Stimulated activated CD4-positive, alpha-beta T cell treated with anti-CD3 and anti-CD28 coated beads, Interleukin-12 subunit alpha, Interleukin-12 subunit beta, amount 100 ng/mL, for 48 hours (primary cell): ENCODE measurements at places on chromosomes 2 and 18.

DNA sequence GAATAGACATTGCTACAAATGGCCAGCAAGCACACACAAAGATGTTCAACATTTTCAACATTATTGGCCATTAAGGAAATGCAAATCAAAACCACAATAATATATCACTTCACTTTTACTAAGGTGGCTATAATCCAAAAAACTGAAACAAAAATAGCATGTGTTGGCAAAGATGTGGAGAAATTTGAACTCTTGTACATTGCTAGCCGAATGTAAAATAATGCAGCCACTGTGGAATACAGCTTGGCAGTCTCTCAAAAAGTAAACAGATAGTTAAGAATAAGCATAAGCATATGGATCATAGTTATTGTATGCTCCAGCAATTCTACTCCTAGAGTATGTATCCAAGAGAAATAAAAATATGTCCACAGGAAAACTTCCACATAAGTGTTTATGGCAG, 192.5 kb downstream of the EN1 start:
- no peak for DNase-seq

GRCh38 chr18:56639104-56639381, 651 bp upstream of the TXNL1 start:
- DNase-seq = no peak

- no peak for DNase-seq
Measured at GRCh38 chr2:5980450-5981190, 288.4 kb downstream of the SOX11 start.

DNA sequence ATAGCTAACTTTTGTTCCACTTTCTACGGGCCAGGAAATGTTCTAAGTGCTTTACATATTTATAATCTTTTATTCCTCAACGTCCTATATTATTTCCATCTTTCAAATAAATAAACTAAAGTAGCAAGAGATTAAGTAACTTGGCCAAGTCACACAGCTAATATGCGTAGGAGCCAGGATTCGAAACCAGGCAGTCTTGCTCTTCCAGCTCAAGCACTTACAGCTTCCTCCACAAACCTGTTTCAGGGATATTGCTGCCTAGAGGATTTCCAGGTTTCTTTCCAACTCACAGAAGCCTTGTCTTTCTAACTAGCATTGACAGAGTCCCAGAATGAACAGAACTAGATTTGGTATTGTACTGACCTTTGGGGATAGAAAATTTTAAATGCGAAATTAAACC, 102.5 kb downstream of the FIGN start:
- DNase-seq = no peak

DNA sequence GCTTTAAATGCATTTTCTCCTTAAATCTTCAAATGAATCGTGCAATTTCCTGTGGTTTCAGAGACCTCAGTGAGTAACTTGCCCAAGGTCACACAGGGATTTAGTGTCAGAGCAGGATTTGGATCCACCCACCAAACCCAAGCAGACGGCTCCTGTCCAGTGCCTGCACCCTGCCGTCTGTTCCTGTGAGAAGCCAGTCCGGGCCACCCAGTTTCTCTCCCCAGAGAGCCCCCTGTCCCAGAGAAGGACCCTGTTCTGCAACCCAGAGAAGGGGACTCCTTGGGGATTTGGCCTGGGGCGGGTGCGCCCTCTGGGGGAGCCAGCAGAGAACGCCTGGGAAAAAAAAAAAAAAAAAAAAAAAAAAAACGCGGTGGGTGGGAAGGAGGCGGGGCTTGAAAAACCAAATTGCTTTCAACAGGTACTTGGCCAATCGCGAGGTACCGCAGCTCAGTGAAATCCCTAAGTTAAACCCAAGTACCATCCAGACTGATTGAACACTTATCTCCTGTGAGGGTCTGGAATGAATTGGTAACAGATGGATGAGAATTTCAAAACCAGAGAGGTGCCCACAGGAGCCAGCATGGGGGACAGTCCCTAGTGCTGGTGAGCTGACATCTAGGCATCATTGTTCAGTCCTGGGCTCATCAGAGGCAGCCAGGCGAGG, 30.9 kb upstream of the REEP1 start:
- peak; percentile 5 for DNase-seq

GRCh38 chr18:8726963-8727705, 21.8 kb downstream of the MTCL1 start:
- DNase-seq = no peak

DNA sequence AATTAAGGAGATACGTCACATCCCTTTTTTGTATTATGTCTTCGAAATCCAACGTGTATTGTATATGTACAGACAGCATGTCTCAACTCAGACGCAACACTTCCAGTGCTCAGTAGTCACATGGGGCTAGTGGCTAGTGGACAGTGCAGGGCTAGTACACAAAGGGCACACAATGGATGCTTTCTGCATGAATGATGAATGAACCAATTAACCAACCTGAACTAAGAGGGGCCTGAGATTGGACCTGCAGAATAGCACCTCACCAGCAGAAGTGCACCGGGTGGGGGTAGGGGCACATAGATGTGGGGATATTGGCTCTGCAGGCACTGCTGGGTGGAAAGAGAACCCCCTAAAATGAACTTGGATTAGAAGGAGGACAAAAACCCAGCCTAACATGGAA, 20.7 kb downstream of the ST8SIA5 start:
- no peak for DNase-seq

- no peak for DNase-seq
Measured at GRCh38 chr2:45008296-45009129, 739 bp downstream of the SIX2 start.

- no peak for DNase-seq
Measured at GRCh38 chr2:128801576-128801975, 482.9 kb upstream of the HS6ST1 start.

DNA sequence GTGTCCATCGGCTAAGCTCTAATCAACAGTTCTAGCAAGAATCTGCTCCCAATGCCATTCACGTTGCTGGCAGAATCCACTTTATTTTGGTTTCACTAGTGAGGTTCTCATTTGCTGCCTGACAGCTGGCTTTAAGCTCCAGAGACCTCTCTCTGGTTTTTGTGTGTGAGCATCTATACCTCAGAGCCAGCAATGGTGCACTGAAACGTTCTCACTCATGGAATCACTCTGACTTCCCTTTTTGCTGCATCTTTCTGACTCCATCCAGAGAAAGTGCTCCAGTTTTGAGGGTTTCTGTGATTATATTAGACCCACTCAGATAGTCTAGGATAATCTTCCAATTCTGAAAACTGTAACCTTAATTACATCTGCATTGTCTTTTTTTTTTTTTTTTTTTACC, 596.6 kb downstream of the RNF144A start:
- no peak for DNase-seq

DNA sequence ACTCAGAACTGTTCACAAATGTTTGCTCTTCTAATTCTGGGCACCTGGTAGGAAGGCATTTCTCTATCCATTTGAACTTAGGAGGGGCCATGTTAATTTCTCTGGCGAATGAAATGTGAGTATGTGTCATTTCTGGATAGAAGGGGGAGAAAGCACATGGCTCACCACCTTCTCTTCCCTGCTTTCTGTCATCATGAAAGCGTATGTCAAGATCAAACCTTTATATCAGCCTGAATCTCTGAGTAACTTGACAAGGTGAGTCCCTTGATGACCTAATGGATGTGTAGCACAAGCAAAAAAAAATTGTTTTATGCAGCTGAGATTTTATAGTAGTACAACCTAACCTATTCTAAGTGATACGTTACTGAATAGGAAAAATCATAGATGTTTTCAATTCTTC, 12.1 kb upstream of the LCT start:
- no peak for DNase-seq

DNA sequence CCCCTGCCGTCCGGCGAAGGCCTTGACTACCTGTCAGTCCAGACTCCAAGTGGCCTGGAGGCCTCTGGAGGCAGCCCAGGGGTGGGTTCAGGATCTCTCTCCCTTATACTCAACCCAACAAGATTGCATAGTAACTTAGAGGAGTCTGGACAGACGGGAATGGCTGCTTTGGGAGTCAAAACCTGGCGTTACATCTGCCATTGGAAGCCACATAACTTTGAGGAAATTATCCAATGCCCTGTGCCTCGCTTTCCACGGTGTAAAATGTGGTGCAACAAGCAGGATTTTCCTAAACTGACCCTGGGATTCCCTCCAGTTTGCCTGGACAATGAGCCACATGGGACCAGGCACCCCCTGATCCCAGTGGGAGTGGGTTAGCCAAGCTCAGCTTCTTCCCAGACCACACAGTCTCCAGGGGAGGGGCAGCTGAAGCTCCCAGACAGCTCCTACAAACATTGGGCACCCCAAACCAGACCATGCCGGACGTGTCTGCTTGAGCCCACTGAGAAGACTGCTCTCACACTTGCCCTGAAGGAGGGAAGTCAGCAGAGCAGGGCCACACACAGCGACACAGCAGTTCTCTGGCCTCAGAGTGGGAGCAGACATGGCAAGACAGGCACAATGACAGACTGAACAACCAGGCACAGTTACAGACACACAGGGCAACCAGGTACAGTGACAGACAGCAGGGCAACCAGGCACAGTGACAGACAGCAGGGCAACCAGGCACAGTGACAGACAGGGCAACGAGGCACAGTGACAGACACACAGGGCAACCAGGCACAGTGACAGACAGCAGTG, 65.6 kb upstream of the RAB6C start:
- no peak for DNase-seq

GRCh38 chr18:37476182-37476581, 89.4 kb downstream of the CELF4 start:
- peak; percentile 3 for DNase-seq

GRCh38 chr18:26697186-26697884, 149.0 kb upstream of the KCTD1 start:
- no peak for DNase-seq

DNA sequence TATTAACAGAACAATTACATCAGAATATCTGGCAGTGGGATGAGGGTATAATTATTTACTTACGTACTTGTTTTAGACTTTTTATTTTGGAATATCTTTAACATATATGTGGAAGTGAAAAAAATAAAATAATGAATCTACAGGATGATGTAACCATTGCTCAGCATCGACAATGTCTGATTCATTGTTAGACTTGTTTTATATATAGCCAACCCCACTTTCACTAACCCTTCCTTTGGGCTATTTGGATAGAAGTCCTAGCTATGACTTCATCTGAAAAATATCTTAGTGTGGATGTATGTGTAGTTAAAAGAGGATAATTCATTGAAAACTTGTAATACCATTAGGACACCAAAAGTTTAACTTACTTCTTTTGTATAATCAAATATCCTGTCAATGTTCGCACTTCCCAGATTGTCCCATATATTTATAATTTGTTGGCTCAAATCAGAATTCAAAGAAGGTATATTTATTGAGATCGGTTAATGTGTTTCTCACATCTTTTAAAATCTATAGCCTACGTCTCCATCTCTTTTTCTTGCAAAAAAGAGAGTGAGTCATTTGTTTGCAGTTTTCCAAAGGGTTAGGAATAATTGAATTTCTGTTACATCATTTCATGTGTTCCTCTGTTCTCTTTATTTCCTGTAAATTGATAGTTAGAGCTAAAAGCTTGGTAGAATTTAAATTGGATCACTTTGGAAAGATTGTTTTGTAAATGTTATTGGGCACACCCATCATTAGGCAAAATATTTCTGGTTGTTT, 506.1 kb upstream of the FAM98A start:
- no peak for DNase-seq

GRCh38 chr2:173749315-173749714, 215.9 kb downstream of the SP3 start:
- DNase-seq = no peak

DNA sequence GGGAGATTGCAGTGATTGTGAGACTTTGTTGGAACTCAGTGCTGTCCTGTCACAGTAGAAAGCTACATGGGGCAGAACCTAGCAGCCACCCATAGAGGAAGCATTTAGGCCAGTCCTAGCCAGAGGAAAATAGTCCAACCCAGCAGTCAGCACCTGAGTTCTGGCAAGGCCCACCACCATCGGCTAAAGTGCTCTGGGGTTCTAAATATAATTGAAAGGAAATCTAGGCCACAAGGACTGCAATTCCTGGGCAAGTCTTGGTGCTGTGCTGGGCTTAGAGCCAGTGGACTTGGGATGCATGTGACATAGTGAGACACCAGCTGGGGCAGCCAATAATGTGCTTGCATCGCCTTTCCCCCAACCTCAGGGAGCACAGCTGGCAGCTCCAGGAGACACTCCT, 28.9 kb upstream of the ACTR2 start:
- DNase-seq = no peak

DNA sequence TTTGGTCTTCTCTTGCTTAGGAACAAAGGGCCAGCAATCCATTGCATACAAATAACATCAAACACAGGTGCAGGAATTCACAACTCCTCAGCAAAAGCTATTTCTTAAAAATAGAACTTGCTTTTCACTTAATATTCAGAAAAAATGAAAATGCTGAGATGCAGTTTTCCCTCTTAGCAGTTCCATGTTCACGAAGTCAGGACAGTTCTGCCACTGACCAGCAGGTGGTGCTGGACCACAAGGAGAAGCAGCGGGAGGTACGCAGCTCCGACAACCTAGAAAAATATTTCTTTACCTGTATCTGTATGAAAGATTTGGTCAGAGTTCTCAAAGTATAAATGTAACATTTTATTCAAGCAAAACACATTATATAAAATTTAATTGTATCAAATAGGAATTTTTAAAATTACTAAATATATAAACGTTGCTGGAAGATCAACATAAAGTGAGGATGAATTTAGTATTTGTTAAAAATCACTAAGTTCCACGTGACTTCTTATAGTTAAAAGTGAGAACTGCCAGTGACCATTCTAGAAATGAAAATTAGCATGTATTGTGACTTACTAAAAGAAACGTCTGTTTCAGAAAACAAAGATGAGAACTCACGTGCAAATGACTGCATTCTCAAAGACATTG, 48.8 kb downstream of the ADNP2 start:
- peak; percentile 68 for DNase-seq

DNA sequence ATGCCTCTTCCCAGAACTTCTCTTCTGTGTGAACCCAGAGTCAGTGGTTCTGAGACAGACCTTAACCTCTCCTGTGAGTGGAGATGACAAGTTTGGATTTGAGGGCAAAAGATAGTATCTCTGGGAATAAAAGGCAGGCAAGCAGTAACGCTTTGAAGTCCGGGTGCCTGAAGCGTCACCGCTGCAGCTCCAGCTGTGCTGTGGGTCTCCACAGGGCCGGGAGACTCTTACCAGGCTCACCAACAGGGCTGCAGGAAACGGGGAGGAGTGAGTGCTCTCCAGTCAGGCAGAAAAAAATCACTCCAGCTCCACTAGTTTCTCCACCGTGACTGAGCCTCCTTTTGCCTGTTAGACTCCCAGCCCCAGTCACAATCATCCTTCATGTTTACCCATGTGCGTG, 79.7 kb upstream of the MAP4K4 start:
- DNase-seq = no peak

GRCh38 chr2:220275454-220275853, 648.0 kb downstream of the SLC4A3 start:
- DNase-seq = no peak

GRCh38 chr2:200148366-200148765, 158.1 kb upstream of the SPATS2L start:
- DNase-seq = no peak

GRCh38 chr2:120867290-120868241, 131.9 kb downstream of the GLI2 start:
- no peak for DNase-seq

DNA sequence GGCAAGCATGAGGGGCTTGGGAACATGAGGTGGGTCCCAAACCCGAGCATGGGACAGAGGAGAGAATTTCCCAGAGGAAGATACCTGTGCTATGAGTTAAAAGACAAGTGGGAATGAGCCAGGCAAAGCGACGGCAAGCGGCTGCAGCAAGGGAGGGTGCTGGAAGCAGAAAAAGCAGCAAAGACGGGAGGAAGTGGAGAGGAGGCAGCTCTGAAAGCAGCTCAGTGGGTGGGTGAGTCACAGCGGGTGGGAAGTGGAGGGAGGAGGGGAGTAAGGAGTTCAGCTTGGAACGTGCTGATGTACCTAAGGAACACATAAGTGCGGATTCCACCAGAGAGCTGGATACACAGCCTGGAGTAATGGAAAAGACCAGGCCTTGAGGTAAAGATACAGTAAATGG, 41.4 kb downstream of the THUMPD2 start:
- DNase-seq = no peak
